ENCODE measurements at places on chromosomes 12 and 14.

DNA sequence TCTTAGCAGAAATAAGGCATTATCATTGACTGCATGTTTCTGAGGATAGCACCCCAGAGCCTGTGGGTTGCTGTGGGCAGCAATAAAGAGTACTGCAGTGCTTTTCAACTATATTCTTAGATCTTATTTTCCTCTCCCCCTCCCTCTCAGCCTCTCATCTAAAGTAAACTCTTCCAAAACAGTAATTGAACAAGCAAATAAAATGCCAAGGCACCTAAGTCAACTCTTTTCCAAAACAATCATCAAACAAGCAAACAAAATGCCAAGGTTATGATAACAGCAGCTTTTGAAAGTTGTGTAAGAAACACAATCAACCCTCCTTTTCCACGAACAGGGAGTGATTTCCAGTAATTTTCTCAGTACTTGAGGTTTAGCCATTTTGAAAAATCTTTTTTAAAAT is 1542.6 kb downstream of the AACS start:
- DNase-seq = no peak

GRCh38 chr12:47954058-47954457 is 9.3 kb upstream of the TMEM106C start:
- no peak for DNase-seq

DNA sequence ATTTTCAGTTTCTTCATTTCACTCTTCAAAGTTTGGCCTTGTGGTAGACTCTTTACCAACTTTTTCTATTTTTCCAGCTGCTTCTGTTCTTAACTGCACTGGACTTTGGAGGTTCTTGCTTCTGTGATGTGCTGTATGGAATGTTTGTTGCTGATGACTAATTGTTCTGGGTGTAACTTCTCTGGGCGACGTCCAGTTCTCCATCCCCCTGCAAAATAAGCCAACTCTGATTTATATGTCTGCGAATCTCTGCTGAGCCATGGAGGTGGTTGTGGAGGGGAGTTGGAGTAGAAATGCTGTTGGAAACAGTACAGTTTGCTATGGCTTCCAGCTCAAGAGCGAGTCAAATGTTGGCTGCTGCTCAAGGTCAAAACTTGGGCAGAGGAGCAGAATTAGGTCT is 113.9 kb upstream of the DYRK2 start:
- no peak for DNase-seq

- DNase-seq = no peak
Observed at GRCh38 chr14:89302396-89302950, 114.6 kb downstream of the FOXN3 start.

- no peak for DNase-seq
Observed at GRCh38 chr12:39314547-39314946, 128.4 kb downstream of the KIF21A start.

GRCh38 chr14:24700511-24700910 is 66.5 kb upstream of the GZMB start:
- DNase-seq = no peak

DNA sequence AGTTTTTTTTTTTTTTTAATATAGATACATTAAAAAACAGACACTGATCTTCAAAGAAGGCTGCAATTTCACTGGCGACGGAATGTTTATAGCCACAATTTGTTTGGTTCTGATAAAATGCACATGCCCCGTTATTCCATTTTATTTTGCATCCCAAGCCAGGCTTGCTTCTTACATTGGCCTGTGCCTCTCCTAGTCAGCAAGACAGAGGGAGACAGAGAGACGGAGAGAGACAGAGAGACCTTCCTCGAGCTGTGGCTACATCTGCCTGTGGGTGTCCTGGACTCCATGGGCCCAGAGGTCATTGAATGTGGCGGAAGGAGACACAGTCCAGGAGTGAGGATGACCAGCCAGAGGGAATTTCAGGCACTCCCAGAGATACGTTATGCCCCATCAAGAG is 926.6 kb downstream of the VRK1 start:
- DNase-seq = no peak

DNA sequence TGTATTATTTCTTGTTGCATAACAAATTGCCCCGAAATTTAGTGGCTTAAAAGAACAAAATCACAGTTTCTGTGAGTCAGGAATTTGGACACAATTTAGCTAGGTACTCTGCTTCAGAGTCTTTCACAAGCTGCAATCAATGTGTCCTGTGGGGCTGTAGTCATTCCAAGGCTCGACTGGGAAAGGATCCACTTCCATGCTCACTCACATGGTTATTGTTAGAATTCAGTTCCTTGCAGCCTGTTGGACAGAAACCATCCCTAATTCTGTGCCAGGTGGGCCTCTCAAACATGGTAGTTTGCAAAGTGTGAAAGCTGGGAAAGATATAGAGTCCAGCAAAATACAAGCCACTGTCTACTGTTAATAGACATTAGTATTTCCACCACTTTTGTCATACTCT is 59.7 kb upstream of the ARID2 start:
- no peak for DNase-seq

GRCh38 chr12:132788375-132789098 is 26.9 kb upstream of the ANKLE2 start:
- DNase-seq = no peak

GRCh38 chr14:31239741-31240140 is 32.1 kb upstream of the HECTD1 start:
- DNase-seq = no peak

DNA sequence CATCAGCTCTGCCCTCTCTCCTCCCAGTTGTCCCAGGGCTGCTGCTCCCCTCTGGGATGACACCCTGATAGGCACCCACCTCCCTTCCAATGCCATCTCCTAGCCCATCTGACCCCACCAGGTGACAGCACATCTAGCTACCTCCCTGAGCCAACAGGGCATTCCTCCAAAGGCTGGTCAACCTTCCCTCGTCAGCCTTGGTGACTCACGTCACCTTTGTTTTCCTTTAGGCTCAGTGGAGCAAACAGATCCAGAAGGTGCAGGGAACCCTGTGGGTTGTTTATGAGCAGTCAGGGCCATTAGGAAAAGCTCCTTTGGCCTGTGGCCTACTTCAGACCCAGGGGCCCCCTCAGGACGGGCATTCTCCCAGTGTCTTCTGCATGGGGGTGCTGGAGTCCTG is 32.4 kb downstream of the PIGH start:
- DNase-seq = no peak

GRCh38 chr12:28575593-28576205 is 385.4 kb downstream of the CCDC91 start:
- no peak for DNase-seq

DNA sequence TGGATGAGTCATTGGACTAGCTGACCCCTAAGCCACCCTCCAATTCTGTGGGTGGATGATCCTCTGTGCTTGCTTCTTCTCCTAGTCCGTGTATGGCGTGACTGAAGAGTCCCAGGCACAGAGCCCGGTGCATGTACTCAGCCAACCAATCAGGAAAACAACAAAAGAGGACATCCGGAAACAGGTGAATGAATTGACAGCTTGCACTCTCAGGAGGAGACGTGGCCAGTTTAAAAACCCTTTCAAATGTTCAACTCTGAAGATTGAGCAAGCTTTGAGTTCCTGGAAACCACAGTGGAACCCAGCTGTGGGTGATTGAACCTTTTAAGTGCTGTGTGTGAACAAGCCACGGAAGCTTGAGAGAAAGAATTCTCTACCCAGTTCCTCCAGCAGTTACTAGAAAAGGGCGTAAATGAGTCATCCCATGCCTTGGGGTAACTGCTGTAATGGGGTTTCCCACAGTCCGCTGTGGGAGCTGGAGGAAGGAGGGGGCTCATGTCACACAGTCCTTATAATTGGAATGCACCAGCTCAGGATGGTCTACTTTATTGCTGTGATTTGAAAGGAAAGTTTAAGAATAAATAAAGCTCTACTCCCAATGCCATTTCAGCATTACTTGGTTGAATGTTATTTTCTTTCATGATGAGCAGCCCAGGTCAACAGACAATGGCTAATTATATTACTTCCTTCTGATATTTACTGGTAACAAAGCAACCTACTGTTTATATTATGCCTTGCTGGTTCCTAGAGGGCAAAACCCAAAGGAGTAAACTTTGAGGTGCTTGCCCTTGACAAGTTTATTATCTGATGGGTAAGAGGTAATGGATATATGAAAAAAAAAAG is 417.0 kb downstream of the DPF3 start:
- peak; percentile 78 for DNase-seq

- no peak for DNase-seq
Observed at GRCh38 chr14:76950055-76951020, 78.2 kb downstream of the IRF2BPL start.

DNA sequence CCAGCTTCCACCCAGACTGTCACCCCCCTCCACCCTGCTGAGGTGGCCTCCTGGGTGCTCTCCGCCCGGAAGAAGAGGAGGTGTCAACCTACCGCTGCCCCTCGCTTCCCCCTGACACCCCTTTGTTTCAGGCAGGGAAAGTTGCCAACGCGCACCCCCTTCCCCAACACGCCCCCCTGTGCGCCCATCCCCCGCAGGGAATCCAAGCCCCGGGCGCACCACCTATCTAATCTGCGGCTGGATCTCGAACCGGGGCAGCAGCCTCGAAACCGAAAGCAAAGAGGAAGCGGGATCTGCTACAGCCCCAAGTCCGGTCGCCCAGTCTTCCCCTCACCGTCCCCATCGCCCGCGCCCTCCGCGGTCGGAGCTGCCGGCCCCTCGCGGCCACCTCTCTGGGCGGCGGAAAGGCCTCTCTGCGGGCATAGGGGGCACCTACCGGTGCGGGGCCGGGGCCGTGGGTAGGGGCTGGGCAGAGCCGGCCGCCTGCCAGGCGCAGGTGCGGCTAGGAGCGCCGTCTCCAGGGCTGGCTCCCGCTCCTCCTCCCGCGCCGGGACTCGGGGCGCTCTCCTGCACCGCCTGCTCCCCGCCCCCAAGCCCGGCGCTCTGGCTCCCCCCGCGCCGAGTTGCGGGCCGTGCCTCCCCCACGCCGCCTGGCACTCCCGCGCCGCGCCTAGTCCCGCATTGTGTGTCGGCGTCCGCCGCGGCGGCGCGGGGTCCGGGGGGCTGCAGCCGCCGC is 18.3 kb upstream of the PLEKHH1 start:
- DNase-seq = peak; percentile 21

DNA sequence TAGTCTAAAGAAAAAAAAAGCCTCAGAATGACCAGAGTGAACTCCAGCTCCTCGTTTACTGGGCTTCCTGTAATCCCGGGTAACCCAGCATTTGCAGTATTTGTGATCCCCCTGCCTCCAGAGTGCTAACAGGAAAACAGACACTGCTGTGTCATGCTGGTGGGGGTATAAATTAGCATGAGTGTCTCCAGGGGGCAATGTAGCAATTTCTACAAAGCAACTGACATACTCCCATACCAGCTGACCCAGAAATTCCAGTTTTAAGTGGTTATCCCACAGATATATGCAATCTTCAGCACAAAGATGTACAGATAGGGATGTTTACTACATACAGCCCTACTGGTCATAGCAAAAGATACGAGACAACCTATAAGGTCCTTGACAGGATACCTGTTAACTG is 18.8 kb downstream of the TTC7B start:
- DNase-seq = no peak

GRCh38 chr12:57621497-57622292 is 10.5 kb downstream of the ARHGEF25 start:
- peak; percentile 42 for DNase-seq
